ENCODE measurements at places on chromosomes 2 and 18.

GRCh38 chr2:177242121-177242987, 22.2 kb downstream of the NFE2L2 start:
- peak; percentile 63 for DNase-seq

DNA sequence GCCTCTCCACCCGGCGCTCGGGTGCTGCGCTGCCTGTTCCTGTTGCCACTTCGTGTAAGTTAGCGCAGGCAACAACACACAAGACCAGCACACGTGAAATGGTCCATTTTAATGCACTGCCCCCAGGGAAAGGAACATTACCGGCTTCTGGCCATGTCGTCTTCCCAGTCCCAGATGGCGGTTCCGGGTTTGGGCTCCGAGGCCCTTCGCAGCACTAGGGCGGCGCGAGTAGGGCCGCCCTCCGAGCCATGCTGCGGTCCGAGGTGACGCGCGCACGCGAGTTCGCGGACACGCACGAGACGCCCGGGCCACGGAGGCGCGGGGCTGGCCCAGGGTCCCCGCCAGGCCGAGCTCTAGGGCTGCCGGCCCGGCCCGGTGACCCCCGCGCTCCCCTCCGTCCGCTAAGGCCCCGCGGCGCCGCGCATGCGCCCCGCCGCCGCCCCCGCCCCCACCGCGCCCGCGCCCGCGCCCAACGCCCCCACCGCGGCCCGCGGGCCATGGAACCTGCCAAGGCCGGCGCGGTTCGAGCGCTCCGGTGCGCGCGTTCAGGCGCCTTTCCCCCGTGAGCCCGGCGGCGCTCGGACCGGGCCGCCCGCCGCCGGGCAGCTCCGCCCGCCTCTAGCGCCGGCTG, 367 bp upstream of the ZNF236 start:
- peak; percentile 18 for DNase-seq

DNA sequence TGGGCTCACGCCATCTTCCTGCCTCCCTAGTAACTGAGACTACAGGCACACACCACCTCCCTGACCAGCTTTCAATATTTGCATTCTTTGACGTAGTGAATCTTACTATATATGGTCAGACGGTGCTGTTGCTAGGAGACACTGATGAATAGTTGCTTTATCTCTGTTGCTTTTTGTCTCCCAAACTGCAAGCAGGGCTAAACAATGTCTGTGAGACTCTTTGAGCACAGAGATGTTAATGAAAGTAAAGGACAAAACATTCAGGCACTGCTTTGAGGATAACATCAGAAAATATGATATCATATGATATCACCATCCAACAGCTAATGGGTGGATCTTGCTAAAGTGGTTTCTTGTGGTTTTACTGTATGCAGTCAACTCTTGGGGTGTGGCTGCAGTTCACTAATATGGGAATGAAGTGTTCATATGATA, 43.0 kb downstream of the EMILIN2 start:
- DNase-seq = no peak

GRCh38 chr2:241381872-241382271, 25.8 kb downstream of the FARP2 start:
- no peak for DNase-seq

GRCh38 chr2:3170792-3171455, 206.7 kb downstream of the EIPR1 start:
- DNase-seq = no peak

DNA sequence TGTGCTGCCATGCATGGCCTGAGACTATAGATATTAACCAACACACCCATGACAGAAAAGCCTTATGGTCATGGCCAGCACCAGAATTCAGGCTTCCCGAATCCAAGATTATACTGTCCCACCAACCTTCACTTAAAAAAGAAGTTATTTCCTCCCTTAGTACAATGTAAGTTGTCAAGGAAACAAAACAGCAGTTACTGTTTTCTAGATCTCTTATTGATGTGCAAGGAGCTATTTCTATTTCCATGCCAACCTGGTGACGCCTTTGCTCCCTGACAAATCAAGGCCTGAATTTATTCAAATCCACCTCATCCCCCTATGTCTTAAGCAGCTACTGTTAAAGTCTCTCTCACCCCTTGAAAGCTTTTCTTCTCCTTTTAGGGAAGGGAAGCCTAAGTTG, 249.3 kb downstream of the ZNF521 start:
- no peak for DNase-seq

DNA sequence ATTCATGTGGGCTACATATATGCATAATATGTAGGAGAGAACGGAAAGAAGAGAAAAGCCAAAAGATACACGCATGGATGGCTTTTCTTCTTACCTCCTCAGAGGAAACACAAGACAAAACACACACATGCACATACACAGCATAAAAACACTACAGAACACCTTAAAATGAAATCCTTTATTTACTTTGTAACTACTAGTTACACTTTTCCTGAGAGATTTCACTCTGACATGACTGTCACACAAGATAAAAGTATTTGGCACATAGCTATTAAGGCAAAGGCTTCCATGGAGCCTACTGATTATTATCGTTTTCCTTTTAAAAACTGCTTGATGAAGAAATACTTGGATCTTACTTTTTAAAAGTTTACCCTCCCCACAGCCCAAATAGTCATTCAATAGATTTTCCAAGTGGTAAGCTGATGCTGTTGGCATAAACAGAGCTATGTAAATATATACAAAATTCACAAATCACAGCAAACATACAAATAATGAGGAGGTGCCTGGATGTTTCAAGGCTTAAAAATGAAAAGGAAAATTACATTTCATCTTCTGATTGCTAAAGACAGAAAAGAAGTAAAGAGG, 8.6 kb downstream of the ZEB2 start:
- no peak for DNase-seq

- no peak for DNase-seq
These were observed 14.5 kb downstream of the RPS27A start for GRCh38 chr2:55247025-55247424.

DNA sequence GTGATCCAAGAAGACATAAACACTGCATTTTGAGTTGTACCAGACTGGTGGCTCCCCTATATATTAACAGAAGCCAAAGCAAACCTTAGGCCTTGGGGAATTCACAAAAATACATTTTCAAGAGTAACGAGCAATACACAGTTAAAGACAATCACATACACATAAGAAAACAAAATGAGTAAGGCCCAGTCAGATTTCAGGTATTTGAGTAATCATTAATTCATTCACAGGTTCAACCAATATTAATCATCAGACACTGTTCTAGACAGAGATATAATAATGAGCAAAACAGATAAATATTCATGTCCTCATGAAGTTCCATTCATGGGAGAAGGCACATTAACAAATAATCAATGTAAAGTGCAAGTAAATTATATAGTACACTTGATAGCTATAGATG, 9.6 kb downstream of the STPG4 start:
- DNase-seq = no peak

DNA sequence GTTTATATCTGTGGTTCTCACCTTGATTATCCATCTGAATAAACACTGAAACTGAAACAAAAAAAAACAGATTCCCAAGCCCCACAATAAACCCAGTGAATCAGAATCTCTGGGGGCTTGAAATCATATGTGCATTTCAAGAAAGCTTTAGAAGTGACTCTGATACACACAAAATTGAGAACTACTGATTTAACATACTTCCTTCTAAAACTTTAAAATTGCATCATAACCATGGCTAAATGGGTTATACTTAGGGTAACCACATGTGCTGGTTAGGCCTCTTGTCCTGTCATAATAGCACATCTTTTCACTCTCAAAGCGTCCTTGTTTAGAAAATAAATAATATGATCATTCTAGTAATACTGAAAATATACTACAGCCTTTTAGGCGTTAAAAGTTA, 100.9 kb downstream of the ATAD2B start:
- DNase-seq = no peak

DNA sequence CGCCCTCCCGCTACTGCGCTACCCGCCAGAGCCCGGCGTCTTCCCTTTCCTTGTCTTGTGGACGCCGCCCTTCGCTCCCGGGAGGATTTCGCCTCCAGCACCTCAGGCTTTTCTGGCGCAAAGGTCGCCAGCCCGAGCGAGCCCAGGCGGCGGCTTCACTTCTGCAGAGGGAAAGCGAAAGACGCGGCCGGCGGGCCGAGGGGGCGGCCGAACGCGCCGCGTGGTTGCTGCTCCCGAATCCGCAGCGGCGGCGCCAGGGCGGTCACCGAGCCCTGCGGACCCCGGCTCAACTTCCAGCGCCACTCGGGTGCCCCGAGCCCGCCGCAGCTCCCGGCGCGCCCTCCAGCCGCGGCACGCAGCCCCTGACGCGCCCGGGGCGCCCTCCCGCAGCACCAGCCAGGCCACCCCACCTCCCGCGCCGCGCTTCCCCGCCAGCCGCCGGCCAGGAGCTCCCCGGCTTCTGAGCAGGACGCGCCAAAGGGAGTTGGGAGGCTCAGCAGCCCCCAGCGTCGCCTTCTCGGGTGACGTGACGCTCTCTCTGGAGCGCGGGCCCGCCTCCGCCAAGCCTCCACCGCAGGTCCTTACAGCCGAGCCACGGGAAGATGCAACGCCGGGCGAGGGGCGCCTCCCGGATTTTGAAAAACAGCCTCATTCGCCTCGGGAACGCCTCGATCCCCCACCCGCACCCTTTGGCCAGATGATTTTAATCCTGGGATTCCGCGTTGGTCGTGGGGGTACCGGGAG, 84.9 kb upstream of the EPB41L3 start:
- DNase-seq = no peak

DNA sequence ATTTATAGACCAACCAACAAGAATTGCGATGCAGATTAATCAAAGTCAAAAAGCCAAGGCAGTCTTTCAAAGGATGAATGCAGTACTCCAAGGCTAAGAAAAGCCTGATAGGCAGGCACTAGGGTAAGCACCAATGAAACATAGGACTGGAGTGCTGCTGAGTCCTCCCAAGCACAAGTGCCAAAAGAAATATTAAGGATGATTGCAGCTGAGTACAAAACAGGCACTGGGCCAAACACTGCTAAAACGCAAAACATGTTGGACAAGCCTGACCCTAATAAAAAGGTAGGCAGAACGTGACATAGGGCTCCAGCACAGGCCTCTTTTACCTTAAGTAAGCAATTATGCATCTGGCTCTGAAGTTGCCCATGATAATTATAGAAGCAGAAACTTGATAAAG, 160.1 kb upstream of the LRP1B start:
- DNase-seq = peak; percentile 54

GRCh38 chr2:207448006-207448405, 81.8 kb upstream of the CREB1 start:
- no peak for DNase-seq

GRCh38 chr2:235659767-235660322, 166.0 kb downstream of the AGAP1 start:
- no peak for DNase-seq

DNA sequence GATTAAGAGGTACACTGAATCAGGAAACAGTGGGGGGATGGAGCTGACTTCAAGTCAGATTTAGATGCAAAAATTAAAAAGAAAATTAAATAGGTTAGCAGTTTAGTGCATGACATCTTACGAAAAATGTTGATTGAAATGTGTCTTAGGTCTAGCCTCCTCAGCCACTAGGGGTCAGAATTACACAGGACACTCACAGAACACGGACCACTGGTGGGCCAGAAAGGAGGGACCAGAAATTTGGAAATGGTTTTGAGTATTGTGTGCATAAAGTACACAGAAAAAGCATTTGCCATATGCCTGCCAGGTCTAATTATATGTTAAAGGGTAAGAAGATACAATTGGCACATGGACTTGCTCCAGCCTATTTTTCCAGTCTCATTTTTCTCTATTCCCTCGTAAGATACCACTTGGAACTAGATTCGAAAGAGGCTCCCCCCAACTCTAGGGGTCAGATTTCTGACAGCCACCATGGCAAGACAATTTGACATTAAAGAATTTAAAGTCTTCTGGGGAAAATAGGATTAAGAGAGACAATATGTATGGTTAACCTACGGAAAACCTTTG, 550.2 kb upstream of the SETBP1 start:
- DNase-seq = peak; percentile 2

GRCh38 chr2:133657591-133657990, 89.3 kb upstream of the NCKAP5 start:
- no peak for DNase-seq

DNA sequence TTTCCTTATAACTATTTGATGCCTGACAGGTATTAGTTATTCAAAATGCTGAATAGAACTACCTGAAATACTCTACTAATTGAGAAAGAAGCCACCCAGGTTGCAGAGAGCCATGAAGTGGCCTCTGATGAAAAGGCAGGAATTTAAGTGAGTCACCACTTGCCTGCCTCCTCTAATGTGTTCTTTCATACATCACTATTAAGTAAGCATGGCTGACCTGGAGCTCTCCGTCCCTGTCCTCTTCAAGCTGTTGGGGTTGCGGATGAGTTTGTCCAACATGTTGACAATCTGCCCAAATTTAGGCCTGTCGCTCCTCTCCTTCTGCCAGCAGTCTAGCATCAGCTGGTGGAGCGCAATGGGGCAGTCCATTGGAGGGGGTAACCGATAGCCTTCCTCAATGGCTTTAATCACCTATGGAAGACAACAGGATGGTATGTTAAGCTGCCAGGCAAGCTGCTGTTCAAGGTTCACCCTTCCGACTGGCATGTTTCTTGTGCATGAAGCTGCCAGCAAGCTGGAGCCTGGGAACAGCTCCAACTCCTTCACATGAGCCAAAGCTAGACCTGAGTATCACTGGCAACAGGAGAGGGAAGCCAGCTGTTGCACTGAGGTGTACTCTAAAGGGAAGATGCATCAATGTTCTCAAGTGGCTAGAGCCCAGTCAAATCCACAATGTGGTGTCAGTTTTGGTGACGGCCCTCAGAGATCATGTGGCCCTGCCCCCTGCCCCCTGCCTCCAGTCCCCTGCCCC, 142.2 kb downstream of the EPHA4 start:
- DNase-seq = peak; percentile 66

DNA sequence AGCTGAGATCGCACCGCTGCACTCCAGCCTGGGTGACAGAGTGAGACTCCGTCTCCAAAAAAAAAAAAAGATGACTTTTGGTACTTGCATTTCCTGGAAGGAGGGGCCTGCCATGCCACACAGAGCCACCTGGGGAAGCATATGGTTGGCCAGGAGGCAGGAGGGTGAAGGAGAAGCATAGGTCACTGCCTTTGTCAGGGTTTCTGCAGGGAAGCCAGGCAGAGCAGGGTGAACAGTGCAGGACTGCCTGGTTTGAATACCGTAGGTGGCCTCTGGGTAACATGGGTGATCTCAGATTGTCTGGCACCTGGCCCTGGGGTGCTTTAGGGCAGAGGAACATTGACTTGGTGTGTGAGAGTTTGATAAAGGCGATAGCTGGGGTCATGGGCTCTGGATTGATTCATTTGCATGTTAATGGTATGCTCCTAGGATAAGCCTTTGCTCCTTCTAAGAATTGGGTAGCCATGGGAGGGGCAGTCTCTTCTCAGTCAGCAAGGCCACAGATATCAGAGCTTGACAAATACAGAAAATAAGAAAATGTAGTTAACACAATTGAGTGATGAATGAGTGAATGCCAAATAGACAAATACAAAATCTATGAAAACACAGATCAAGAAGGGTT, 124.0 kb upstream of the SEC11C start:
- no peak for DNase-seq

DNA sequence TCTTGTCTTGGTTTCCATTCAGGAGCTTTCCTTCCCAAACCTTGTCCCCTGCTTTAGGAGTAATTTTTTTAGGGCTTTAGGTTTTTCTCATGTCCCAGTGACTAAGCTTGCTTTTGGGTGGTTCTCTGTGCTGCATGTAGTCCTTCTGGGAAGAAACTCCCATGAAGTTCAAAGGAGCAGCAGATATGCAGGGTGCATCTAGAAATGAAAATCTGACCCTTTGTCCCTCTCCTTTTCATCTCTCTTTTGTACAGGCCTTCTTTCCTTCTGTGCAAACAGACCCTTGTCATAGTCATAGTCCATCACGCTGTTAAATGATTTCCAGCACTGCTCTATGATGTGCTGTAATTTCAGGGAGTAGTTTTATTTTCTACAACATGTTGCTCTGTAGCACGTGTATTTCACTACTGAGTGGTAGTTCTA, 20.4 kb downstream of the FMNL2 start:
- DNase-seq = no peak

- no peak for DNase-seq
These were observed 29.1 kb upstream of the INO80D start for GRCh38 chr2:206115026-206115578.
